Kidney epithelial cell (primary cell): ENCODE measurements at places on chromosomes 6 and 20. TPM values are rescaled to one million over a fixed set of nuclear protein-coding genes. Genes with fewer than 3 reads are reported as not detected.

The BMP7 gene
- 21.8 and 30.5 TPM in 2 replicates for total RNA-seq

The SF3B5 gene
- total RNA-seq: 157 and 158 TPM in 2 replicates

GRCh38 chr6:98808541-98809210 lies 25.7 kb upstream of the POU3F2 start:
- no peak for DNase-seq

GRCh38 chr6:24313251-24314141 lies 44.4 kb downstream of the DCDC2 start:
- DNase-seq: peak; percentile 92

The DEF6 gene
- total RNA-seq: 3.2 and 3.6 TPM in 2 replicates

- no peak for DNase-seq
These were observed 155.3 kb upstream of the RREB1 start for GRCh38 chr6:6952484-6952883.

GRCh38 chr6:112249489-112249888 lies 4.9 kb downstream of the LAMA4 start:
- no peak for DNase-seq

DNA sequence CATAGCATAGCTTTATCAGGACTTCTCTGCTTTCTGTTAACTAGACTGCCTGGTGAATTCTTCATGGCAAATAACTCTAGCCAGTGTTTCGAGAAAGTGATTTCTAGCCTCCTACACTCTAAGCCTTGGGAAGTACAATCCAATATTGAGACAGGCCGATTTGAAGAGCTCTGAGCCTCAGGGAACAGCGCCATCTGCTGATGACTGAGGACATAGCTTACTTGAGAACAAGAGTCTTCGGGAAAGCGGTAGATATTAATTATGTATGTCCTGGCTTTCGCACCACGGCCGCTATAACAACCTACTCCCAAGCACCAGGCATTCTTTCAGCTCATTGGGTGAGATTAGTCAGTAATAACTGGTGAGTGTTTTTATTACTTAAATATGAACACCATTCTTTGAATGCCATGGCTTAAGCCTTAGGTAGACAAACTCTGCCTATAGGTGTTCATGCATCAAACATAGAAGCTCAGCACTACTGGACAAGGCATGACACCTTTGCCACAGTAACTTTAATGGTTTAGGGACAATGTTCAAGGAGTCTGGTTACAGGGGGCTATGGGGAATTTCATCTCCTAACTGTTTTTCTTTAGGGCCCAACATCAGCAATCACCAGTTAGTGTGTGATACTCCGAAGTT lies 518.6 kb downstream of the BMP2 start:
- DNase-seq: peak; percentile 65

- no peak for DNase-seq
These were observed 122.9 kb upstream of the QKI start for GRCh38 chr6:163291622-163292021.

The MCHR2 gene
- total RNA-seq: not detected in 2 replicates

The ZC2HC1B gene
- not detected in 2 replicates for total RNA-seq

- DNase-seq: no peak
These were observed 86.2 kb downstream of the LAMP5 start for GRCh38 chr20:9600562-9600961.

The DEFB116 gene
- not detected in 2 replicates for total RNA-seq

The DUSP15 gene
- total RNA-seq: 4.1 and 4.5 TPM in 2 replicates

DNA sequence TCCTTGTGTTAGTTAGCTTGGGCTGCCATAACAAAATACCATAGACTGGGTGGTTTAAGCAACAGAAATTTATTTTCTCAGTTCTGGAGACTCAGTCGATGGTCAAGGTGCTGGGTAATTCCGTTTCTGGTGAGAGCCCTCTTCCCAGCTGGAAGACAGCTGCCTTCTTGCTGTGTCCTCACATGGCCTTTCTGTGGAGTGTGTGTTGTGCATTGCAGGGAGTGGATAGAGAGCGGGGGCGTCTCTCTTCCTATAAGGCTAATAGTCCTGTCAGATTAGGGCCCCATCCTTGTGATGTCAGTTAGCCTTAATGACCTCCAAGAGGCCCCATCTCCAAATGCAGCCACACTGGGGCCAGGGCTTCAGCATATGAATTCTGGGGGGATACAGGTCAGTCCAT lies 19.2 kb downstream of the CHMP4B start:
- no peak for DNase-seq

The SLC13A3 gene
- 2.6 and 3.4 TPM in 2 replicates for total RNA-seq

The OR12D2 gene
- not detected in 2 replicates for total RNA-seq

- no peak for DNase-seq
These were observed 17.7 kb upstream of the CCDC167 start for GRCh38 chr6:37517411-37517812.

DNA sequence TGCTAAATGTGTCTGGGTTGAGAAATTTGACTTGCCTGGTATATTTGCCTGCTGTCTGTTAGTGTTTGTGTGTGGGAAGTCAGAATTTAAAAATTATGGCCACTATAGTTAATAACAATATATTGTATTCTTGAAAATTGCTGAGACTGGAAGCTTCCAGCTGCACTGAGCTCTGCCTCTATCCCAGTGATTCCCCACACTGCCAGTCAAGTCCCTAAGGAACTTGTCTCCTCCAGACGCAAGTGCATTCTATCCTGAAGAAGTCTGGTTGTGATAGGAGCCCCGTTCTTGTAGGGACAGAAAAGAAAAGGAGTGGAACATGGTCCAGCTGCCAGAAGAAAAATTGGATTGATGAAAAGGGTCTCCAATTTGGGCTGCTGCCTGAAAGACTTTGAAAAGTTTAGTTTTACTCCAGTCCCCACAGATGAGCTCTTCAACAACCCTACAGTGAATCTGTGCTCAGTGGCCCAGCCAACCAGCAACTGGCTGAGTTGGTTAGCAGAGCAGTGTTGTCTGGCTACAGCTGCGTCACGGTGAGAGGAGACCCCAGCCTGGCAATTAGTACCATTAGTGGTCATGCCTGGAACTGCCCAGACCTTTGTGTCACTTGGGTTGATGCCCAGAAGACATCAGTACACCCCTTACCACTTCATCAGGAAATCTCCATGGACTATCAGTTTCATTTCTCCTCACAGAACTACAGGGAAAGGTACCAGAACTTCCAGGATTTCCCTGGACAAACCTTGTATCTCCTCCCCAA lies 183.1 kb upstream of the MCHR2 start:
- DNase-seq: no peak

The HLA-DQB1 gene
- 24.5 and 28.2 TPM in 2 replicates for total RNA-seq

DNA sequence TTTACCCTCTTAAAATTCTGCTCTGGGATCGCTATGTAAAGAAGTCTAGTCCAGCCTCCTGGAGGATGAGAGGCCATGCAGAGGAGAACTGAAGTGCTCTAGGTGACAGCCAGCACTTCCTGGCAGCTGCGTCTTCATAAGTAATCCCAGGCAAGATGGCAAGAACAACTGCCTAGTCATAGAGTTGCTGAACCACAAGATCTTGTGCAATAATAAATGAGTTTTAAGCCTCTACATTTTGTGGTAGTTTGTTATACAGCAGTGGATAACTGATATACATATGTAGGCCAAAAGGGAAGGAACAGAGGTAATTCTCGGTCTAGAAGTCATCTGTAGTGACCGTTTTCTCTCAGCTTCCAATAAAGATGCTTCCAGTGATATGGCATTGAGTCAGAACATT lies 103.8 kb upstream of the FLRT3 start:
- no peak for DNase-seq

GRCh38 chr6:111533087-111533784 lies 50.2 kb upstream of the REV3L start:
- no peak for DNase-seq

- no peak for DNase-seq
These were observed 65.2 kb downstream of the STX11 start for GRCh38 chr6:144215402-144215931.

DNA sequence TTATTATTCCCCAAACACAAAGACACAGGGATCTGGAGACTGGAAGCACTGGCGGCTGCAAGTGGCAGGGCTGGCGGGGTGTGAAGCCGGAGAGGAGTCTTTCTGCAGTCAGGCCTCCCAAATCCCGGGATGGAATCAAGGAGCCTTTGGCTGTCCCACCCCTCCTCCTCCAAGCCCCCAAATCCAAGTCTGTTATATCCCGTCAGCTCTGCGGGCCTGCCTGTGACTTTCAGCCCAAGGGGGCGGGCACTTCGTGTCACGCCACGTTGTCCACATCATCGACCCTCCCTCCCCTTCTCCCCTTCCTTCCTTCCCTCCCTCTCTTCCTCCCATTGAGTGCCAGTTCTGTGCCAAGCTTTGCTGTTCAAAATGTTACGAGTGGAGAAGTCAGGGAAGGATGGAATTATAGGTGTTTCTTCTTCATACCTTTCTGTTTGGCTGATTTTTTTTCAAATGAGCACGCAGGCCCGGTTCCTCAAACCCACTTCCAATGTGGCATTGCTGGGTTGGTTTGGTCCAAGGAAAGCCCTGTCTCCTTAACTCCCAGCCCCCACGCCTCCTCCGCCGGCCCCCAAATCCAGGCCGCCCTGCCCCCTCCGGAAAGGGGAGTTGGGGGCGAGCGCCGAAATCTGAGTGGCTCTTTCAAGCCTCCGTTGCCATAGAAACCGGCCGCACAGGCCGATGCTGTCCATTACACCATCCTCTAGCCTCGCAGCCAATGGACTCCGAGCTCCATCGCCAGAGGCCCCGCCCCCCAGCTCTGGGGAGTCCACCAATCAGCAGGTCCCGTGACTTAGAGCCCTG lies 12.7 kb downstream of the ZCCHC3 start:
- peak; percentile 98 for DNase-seq

DNA sequence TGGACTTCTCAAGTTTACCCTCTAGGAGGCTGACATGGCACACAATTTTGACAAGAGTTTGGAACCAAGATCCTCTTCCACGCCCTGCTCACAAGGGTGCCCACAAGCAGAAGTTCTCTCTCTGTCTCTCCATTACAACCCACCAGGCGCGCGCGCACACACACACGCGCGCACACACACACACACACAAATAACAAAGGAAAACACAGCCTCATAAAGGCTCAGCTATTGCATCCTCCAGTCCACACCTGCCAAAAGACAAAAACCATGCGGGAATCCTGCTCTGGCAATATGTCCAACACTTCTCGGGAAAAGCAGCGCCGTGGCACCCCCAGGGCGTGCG lies 870 bp downstream of the PAK5 start:
- DNase-seq: no peak

- DNase-seq: no peak
These were observed 82.6 kb upstream of the PREP start for GRCh38 chr6:105485456-105485855.

The PDE7B gene
- total RNA-seq: 0.34 and 0.84 TPM in 2 replicates

DNA sequence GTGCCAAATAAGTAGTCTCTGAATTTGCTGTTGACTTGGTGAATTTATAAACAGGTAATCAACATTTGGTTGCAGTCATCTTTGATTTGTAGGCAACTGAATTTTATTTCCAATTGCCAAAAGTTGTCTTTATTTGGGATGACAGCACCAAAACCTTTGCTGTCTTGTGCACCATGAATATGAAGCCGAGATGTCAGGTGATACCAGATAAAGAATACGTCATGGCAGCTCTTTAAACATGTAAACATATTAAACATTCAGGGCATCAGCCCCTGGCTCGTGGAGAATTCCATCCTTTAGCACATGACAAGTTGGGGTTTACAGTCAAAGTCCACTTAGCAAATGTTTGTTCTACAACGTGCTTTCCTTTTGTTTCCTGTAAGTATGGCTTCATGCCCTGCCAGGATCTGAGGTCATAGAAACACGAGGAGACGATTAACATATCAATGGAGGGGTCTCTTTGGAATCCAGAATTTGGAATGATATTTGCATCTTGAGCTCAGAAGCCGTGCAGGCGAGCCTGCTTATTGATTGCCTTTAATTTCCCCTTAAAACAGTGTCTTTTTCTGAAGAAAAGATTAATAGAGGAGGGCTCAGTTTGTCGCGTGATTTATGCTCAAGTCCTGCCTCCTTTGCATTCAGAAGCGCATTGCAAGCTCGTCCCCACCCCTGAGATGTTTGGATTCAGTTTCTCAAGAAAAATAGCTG lies 170.2 kb upstream of the ZNF217 start:
- no peak for DNase-seq

GRCh38 chr6:139588076-139588639 lies 213.7 kb upstream of the CITED2 start:
- DNase-seq: no peak

GRCh38 chr6:56643379-56644089 lies 845 bp upstream of the DST start:
- DNase-seq: no peak

DNA sequence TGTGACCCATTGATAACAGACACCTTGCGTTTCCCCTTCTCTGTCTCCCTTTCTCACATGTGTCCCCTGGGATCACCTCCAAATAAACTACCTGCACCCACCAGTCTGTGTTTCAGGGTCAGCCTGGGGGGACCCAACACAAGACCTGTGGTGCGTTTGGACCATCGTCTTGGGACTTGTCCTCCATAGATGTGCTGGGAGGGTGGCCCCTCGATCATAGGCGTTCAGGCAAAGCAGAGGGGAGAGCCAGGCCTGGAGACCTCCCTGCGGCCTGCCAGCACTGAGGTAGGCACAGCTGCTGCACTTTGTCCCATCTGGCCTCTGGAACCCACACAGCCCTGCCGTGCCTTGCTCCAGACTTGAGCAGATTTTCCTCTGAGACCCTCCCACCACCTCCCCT lies 18.1 kb downstream of the CST9 start:
- no peak for DNase-seq

- no peak for DNase-seq
These were observed 74.4 kb upstream of the FBXL4 start for GRCh38 chr6:99022039-99022609.

DNA sequence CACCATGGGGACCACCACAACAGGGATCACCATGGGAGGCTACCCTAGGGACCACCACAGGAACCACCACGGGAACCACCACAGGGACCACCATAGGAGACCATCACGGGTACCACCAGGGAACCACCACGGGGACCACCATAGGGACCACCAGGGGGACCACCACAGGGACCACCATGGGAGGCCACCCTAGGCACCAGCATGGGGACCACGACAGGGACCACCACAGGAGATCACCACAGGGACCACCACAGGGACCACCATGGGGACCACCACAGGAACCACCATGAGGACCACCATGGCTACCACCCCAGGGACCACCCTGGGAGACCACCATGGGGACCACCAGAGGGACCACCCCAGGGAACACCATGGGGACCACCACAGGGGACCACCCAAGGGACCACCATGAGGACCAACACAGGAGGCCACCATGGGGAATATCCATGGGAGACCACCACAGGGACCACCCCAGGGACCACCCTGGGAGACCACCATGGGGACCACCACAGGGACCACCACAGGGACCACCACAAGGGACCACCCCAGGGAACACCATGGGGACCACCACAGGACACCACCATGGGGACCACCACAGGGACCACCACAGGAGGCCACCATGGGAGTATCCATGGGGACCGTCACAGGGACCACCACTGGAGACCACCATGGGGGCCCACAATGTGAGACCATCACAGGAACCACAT lies 67.6 kb upstream of the MPC1 start:
- no peak for DNase-seq

- no peak for DNase-seq
These were observed 425.3 kb upstream of the SLC35B3 start for GRCh38 chr6:8860671-8861070.

The CGA gene
- total RNA-seq: not detected in 2 replicates

GRCh38 chr6:56280126-56280525 lies 32.7 kb upstream of the COL21A1 start:
- no peak for DNase-seq

The LY6G6C gene
- total RNA-seq: not detected in 2 replicates

- DNase-seq: no peak
These were observed 96.8 kb downstream of the CDH26 start for GRCh38 chr20:60054716-60055634.

GRCh38 chr6:44771647-44772415 lies 384.3 kb downstream of the CDC5L start:
- no peak for DNase-seq
